ENCODE measurements at places on chromosomes 5 and 9.

GRCh38 chr9:131149688-131150053 is 24.3 kb downstream of the NUP214 start:
- DNase-seq = no peak

DNA sequence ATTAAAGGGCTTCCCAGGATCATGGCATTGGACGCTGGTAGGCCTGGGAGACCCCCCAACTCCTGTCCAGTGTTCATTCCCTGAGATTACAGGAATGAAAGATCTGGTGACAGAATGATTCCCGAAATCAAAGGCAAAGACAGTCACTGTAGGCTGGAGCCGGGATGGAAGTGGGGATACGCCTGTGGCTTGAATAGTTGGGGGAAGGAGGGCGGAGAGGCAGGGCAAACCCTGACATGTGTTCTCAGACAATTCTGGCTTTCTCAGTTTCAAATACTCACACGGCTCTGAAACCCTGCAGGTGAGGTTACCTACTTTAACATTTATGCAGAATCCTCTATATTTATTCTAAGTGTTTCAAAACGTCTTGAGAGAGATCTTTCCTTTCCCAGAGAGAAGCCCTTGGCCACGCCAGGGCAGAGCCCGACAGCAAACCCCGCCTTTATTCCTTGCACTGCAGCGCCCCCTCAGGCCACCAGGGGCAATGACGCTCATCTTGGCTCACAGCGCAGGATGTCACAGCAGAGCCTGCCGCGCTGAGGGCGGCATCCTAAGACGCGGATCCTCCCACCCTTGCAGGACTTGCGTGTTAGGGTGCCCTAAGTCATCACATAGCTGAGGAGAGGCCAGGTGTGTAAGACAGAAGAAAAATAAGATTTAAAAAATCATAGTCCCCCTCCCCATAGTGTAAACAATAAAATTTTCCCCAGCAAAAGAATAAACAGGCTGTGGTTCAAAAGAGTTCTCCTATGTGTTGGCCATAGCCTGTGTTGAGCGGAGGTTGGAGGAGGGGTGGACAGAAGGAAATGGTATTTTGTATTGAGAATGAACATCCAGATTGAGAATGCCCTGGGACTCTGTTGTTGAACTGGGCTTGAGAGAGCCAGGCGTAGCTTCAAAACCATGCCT is 284.5 kb downstream of the NTRK2 start:
- DNase-seq = peak; percentile 26

DNA sequence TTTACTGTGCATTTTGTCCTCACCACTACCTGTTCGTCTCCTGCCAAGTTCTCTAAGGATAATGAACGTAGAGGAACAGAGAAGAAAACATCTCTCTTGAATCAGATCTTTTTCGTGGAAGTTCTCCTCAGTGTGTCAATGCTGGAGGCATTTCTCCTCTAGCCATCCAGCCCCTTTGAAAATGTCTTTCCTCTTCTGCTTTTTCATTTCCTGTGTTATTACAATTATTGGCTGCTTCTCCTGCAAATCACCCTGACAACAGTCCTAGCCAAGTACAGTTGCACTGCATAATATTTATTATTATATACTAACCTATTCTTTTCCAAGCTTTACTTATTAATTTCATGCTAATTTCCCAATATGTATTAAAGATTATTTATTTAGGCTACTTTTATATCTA is 61.8 kb upstream of the TRPM3 start:
- DNase-seq = no peak

DNA sequence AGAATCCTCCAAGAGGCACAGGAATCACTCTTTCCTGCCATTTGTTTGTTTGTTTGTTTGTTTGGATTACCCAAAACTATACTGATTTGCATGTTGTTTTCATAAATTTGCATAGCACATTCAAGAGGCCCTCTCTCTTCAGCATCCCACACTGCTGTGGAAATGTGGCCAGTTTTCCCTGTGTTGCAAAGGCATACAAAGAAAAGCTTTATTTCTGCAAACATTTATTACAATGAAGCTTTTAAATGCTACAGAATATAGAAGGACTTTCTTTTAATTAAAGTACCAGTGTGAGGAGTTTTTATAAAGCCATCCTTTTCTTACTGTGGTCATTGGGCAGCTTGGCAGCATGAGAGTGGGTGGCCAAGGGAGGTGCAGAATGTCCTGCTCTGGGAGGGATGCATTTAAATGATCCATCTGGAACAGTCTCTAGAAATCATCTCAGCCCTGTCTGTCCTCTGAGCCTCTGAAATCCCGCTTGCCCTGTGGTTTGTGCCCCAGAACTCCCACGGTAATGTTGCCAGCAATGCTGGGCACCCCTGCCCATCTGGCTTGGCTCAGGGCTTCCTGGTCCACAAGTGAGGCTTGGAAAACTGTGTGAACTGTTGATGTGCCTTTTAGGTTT is 356.8 kb upstream of the KIF2A start:
- DNase-seq = no peak

- no peak for DNase-seq
Measured at GRCh38 chr5:7576023-7576715, 180.2 kb downstream of the ADCY2 start.

- peak; percentile 52 for DNase-seq
Measured at GRCh38 chr5:137395011-137395755, 103.9 kb downstream of the SPOCK1 start.
